Fibroblast of skin of right biceps (primary cell): ENCODE measurements at places on chromosomes 4 and X.

DNA sequence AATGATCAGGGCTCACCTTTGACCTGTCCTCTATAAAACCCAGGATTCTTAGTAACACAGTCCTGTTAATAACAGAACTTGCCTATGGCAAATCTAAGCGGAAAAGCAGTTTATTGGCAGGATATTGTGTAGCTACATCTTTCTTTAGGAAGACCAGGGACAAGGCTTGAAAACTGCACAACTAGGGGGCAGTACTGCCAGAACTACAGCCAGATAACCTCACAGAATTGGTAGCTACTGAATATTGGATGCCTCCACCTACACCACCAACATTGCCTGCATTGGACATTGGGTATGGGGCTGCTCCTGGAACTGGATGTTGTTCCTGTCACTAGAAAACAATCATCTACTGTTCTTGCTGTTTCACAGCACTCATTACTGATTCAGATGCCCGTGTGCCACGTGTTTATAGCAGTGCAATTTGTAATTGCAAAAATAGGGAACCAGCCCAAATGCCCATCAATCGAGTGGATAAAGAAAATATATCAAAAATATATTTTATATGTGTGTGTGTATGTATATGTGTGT, 47.4 kb downstream of the REPS2 start:
- no peak for DNase-seq

GRCh38 chrX:24396236-24396930, 35.9 kb downstream of the SUPT20HL1 start:
- peak; percentile 31 for DNase-seq

DNA sequence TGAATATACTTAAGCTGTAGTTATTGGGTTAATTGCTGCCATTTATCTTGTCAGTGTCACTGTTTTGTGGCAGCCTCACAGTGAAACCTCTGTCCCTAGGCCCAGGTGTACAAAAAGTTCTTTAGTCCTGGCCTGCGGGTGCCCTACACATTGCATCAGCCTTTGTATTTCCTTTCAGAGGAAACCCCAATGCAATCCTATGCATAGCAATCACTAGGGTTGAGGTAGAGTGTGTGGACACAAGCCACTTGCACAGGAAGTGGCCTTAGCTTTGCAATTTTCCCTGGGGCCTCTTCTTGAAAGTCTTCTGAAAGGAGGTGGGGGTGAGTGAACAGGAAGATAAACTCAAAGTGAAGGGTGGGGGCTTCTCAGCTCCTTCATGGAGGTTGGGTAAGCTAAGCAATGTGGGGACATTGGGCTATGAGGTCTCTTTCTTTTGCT, 27.8 kb downstream of the VSIG4 start:
- DNase-seq = no peak

DNA sequence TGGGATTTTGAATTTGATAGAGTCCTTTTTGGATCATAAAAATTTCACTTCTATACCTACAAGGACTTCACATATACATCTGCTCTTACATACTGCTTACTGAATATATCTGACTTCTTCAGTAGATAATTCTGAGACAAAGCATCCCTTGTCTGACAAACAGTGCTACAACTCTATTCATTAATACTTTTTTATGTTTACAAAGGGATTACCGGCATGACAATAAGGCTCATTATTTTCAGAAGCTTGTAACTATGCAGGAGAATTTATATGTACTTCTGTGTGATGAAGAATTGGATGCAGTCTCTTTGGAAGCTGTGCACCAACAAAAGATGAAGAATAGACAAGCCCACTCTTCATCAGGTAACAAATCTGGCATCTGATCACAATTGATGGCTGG, 1070.3 kb downstream of the STIM2 start:
- no peak for DNase-seq

DNA sequence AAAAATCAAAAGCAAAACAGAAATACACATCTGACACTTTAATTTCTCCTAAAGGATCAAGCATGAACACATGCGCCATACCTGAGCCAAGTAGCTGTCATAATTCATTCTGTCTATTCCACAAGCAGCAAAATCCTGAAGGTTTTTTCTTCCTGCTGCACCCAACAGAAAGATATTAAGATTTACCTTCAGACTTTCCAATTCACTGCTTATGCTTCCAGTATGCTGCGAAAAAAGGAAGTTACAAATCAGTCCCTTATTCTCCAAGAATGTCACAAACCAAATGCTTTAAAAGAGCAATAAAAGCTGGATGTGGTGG, 29.2 kb upstream of the FGFBP2 start:
- DNase-seq = no peak

DNA sequence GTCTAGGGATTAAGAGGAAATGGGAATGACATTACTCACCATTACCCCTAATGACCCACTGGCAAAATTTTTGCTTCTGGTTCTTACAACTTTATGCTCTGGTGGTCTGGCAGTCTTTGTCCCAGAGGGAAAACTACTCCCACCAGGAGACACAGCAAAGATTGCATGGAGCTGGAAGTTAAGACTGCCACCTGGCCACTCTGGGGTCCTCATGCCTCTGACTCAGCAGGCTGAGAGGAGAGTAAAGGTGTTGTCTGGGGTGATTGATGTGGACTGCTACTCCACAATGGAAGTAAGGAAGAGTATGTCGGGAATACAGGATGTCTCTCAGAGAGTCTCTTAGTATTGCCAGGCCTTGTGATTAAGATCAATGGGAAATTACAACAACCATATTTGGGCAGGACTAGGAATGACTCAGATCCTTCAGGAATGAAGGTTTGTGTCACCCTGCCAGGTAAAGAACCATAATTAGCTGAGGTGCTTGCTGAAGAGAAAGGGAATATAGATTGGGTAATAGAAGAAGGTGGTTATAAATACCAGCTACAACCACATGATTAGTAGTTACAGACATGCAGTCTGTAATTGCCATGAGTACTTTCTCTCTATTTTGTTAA, 215.5 kb downstream of the GPAT3 start:
- no peak for DNase-seq

DNA sequence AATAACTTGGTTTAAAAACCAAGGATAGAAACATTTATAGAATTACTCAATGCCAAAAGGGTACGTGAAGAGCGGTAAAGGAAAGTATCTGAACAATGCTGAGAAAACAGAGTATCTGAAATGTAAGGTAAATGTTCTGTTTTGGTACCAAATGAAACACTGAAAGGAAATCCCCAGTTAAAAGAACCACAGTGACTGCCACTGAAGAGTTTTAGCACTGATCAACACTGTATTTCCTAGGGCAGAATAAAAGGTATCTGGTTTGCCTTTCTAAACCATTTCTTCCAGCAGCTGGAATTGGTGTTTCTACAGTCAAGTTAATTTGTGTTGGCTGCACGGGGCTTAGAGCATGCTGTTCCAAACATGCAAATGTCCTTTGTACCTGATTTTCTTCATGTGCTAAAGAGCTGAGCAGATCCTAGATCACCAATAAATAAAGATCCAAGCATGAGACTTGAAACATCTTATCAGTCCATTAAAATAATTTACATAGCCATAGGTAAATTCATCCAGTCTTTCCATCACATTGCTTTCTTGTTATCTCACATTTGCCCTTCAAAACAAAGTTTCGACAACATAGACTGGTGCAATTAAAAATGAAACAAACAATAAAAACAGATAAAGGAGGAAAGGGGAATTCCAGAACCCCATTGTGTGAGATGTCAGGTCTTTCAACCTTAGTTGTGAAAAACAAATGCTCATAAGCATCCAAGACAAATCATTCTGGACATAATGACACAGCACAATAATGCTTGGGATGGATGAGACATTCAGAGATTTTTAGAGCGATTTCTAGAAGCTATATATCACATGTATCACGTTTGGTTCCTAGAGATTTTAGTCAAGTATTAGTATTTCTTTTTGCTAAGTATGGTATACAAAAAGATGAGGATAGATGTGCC, 38.6 kb downstream of the MFAP3L start:
- DNase-seq = no peak

GRCh38 chr4:102543030-102543928, 42.1 kb downstream of the NFKB1 start:
- no peak for DNase-seq

DNA sequence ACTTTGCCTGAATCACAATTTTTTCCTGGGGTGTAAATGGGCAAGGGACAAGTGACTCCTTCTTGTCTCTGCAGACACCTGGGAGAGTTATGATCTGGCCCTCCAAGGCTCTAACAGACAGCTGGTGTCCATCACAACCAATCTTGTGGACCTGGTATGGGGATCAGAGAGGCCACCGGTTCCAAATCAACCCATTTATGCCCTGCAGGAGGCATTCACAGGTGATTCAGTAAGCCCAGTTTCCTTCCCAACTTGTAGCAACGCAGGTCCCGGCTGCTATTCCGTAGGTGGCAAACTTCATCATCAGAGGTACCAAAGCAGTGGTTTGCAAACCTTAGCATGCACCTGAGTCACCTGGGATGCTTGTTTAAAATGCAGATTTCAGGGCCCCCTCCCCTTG, 8.8 kb downstream of the XPNPEP2 start:
- no peak for DNase-seq

DNA sequence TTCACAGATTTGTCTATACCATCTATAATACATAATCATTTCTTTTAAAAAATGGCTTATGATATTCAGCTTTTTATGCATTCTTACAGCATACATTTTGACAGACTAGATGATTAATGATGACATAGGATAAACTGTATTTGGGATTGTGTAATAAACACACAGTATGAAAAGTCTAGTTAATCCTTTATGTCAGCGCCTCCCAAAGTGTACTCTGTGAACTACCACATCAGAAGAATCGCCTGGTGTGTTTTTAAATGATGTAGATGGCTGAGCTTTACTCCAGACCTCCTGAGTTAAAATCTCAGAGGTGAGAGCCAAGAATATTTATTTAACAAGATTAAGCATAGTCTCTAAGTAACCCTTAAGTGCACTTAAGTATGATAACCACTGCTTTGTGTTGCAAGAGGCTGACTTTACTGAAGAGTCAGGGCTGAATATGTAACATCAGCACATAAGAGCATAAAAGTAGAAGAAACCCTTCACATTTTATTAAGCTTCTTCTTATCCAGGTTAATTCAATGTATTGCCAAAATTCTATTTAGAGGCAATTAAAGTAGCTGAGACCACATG, 104.2 kb downstream of the ANK2 start:
- DNase-seq = peak; percentile 8

GRCh38 chrX:2955281-2955680, 26.1 kb upstream of the ARSD start:
- no peak for DNase-seq

- DNase-seq = no peak
These were observed 263.2 kb upstream of the ITM2A start for GRCh38 chrX:79630033-79631009.

DNA sequence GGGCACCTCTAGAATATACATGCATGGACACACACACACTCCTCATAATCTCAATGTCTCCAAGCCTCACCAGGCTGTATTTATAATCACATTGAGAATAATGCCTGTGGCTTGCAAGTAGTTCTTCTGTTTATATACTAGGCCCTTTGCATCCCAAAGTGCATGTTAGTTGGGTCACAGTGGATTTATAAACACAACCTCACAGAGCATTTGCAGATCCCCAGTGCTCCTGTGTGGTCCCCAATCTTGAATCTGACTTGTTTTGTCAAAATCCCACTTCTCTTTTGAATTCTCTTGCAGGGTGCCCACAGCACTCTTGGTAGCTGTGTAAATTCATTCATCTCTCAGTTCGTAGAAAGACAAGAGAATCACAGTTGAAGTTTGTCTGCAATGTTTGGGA, 49.6 kb upstream of the PROM1 start:
- DNase-seq = no peak

DNA sequence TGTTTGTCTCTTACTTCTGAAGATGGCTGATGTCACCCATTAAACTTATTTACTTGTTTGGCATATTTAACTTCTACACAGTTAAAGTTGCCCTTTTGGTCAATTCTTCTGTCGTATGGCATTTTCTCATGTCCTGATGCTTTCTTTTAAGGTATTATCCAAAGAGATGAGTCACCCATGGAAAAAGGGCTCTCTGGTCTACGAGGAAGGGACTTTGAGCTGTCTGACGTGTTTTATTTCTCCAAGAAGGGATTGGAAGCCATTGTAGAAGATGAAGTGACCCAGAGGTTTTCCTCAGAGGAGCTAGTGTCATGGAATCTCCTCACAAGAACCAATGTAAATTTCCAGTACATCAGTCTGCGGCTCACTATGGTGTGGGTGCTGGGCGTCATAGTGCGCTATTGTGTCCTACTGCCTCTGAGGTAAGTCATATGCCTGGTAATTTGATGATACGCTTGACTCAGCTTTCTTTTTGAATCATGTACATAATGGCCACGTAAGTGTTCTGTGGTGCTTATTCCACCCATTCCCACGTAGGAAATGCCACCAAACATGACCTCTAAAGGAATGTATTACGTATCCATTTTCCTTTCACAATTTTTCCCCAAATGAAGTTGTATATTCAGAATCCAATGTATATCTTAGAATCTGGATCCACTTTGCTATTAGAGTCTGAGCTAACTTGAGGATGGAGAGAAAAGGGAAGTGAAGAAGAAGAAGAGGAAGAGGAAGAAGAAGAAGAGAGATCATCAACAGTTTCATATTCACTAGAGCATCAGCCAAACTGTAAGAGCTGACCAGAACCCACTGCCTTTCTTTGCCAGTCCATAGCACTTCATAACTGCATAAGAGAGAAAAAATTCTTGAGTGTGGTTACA, 45.7 kb downstream of the GPAT3 start:
- DNase-seq = no peak

DNA sequence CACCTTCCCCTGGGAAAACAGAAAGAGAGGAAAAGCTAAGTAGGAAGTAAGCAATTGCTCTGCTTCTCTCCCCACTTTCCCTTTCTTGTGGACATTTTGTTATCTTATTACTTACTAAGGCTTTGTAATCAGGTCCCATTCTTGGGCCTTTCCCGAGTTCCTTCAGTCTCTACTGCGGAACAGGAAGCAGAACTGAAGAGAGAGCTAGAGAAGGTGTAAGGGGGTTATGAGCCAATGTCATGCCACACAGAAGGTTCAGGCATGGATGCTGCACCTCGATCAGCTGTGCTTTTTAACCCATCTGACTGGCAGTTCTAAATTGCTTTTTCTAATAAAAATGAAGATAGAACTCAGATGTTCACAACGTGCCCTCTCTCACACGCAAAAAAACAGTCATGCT, 83.6 kb downstream of the MID1 start:
- no peak for DNase-seq

GRCh38 chrX:111191598-111191997, 78.7 kb downstream of the CAPN6 start:
- no peak for DNase-seq

DNA sequence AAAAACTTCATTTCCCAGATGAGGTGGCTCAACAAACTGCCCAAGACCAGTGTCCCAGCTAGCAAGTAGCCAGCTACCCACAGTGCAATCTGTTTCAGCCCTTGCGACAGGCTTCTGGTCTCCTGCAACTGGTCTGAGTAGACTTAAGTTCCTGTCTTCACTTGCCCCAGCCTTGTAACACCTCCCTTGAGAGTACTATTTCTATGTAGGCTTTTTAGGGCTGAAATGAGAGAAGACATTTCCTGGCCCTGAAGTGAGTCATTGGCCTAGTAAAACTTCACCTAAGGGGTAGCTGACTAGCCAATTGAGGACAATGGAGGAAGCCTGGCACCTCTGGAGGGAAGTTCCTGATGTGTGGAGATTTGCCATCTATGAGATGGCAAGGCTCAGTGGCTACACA, 80.1 kb upstream of the STIM2 start:
- peak; percentile 62 for DNase-seq
